ENCODE measurements at places on chromosomes 3 and 15.

- DNase-seq = no peak
Observed at GRCh38 chr3:153881201-153881600, 240.0 kb upstream of the ARHGEF26 start.

DNA sequence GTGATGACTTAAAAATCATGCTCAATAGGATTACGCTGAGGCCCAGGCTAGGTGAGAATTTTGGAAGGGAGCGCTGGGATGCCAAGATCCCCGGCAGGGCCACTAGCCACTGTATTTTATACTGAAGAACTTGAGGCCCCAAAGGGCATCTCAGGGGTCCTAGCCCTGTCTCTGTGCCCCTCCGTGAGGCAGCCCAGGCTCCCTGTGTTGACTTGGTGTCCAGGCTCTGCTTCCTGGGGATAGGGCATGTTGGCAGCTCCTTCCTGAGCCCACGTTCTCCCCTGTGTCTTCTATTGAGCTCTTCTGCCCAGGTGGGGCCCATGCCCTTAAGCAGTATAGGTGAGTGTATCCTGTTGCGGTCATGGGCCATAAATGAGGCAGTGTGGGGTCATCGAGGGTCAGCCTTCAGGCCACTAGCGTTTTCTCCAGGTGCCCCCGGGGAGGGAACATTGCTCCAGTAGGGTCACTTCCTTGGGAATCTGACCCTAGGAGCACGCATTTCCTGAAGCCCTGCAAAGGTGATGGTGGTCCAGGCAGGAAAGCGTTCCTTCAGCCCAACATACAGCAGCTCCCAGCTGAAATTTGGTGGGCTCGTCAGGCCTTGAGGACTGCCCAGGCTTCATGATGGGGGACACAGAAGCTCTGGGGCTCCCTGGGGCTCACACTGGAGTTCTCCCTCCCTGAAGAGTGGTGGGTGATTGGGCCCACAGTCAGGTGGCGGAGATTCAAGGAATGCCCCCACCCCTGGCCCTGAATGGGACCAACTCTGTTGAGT, 189.4 kb downstream of the UBE3A start:
- DNase-seq = no peak

DNA sequence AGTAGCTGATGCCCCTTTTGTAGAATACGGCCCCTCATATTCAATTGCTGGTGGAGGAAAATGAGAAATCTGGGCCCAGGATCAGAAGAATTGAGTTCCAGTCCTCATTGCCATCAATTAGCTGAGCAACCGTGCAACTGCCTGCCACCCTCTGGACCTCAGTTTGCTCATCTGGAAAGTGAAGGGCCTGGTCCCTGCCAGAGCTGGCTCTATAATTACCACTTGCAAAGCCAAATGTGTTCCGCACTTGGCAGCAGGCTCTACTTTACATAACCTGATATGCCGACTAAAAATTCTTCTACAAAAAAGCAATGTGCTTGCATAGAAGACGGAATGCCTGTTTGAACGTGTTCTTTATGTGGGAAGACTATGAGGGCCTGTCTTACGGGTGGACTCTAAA, 8.6 kb upstream of the ITGB5 start:
- no peak for DNase-seq

- no peak for DNase-seq
Observed at GRCh38 chr15:91031796-91032195, 9.4 kb upstream of the VPS33B start.

GRCh38 chr3:23594894-23595670, 210.7 kb upstream of the UBE2E1 start:
- no peak for DNase-seq

DNA sequence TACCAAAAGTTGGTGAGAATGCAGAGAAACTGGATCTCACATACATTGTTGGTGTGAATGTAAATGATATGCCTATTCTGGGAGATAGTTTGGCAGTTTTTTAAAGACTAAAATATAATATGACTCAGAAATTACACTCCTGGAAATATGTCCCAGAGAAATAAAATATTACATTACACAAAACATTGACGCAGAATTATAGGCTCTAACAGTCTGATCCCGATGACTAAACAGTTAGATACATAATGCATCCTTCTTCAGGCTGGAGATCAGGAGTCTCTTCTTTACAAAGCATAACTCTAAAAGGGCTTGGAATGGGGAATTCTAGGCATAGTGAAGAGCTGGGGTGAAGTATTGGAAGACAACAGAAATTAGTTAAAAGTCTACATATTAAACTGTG, 586.2 kb upstream of the NECTIN3 start:
- no peak for DNase-seq

DNA sequence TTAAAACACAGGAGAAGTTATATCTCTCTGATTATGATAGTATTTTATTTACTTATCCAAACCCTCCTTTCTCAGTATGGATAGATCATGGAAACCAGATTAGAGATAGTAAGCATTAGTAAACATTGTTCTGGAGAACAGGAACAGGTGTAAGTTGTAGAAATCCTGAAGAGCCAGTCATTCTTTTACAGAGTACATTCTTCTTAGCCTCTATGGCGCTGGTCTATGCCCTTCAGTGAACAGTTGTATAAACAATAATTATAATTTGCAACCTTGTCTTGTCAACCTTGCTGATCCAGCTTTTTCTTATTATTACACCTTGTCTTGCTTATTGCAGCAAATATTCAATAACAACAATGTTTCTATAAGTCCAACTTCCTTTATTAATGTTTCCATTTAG, 47.4 kb downstream of the SLC15A2 start:
- no peak for DNase-seq

DNA sequence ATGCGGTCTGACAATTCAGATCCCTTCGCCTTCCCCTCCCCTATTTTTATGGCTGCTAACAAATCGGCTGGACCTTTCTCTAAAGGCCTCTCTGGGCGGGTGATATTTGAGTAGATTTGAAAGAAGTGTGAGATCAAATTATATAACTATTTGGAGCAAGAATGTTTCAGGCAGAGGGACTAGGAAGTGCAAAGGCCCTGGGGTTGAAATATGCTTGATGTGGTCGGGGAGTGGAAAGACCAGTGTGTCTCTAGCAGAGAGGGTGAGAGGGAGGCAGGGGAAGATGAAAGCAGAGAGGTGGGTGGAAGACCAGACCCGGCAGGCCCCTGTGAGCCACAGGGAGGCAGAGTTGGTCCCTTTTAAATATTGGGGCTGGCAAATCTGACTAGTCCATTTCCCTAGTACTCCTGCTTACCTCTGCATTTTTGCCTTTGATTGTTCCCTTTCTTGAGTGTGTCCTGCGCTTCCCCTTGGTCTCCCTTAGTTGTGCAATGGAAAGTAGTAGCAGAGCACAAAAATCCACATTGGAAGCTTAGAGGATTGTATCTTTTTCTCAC, 32.3 kb downstream of the SLCO3A1 start:
- no peak for DNase-seq

DNA sequence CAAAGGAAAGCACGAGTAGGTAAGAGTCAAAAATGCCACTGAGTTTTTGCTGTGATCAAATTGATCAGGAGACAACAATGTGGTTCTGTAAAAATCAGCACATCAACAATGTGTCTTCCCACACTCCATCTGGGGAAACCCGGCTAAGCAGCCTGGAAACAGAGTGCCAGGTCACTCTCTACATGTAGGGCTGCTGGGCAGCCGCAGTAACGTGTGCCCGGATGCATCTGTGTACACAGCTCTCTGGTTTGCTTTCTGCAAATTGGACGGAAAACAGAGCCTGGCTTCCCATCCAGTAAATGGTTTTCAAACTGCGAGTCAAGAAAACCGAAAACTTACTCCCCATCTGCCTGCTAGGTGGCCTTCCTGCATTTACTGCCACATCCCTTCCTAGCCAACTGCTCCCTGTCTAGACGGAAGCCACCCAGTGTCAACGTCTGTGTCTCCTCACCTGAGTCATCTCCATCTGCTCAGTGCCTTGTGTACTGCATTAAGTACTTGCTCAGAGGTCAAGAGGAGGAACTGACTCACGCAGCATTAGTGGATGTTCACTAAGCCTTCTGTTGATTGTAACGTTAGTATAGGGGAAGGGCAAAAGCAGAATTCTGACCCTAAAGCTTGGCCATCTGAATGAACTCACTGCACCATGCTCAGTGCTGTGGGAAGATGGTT, 124.1 kb downstream of the TJP1 start:
- no peak for DNase-seq

DNA sequence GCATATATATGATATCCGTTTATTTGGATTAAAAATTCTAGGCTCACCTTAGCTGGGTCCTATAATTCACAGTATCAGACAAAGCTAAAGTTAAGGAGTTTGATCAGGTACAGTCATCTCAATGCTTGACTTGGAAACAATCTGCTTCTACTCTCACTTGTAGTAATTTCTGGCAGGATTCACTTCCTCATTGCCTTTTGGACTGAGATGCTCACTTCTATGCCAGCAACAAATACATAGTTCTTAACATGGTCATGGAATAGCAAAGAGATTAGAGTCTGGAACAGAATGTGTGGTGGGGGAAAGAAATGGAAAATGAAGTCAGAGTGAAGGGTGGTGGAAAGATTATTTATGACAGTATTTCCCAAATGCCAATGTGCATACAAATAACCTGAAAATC, 693.6 kb downstream of the CADM2 start:
- DNase-seq = no peak

DNA sequence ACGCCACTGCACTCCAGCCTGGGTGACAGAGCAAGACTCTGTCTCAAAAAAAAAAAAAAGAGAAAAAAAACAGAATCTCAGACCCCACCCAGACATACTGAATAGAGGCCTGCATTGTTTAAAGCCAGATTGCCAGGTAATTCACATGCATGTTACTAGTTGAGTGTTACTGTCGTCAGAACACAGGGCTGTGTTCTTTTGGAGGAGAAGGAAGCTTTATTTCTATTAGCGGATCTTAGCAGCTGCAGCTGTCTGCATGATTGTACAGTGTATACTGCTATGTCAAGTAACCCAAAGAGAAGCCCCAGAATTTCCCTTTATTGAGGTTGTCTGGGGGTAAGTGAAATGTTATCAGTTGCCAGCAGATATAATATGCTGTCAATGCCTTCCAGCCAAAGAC, 496.6 kb upstream of the NAALADL2 start:
- DNase-seq = no peak

GRCh38 chr15:65081758-65082157, 5.2 kb downstream of the KBTBD13 start:
- no peak for DNase-seq

GRCh38 chr3:137084586-137084985, 126.8 kb downstream of the IL20RB start:
- DNase-seq = no peak

DNA sequence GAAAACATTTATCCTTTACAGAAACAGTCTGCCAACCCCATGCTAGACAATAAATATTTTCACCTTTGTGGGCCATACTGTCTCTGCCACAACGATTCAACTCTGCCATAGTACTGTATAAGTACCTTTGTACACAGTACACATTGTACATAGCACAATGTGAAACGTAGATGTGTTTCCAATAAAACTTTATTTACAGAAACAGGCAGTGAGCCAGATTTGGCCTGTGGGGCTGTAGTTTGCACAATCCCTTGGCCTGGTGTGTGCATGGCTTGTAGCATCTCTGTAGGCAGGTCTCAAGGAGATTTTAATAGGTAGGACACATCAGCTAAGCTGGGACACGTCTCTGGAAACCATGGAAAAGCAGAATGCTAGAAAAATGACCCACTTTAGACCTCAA, 74.3 kb downstream of the TFG start:
- no peak for DNase-seq

- no peak for DNase-seq
Observed at GRCh38 chr3:148175214-148175613, 522.5 kb upstream of the AGTR1 start.

GRCh38 chr15:67010898-67011616, 54.3 kb upstream of the SMAD3 start:
- no peak for DNase-seq

Data from stimulated activated CD8-positive, alpha-beta memory T cell treated with anti-CD3 and anti-CD28 coated beads, Interleukin-7, amount 100 ng/mL, for 1 hour (primary cell).